ENCODE measurements at places on chromosomes 16 and 17.

- no peak for DNase-seq
These were observed at the start of gene MEIOC for GRCh38 chr17:44655983-44656710. Gene MEIOC, plus strand, starts transcription at chr17:44656468. Its CDS starts 146 bp downstream, at chr17:44656614.

- DNase-seq, result no peak
These were observed 39.6 kb upstream of the RCVRN start for GRCh38 chr17:9944704-9945103.

- DNase-seq, result no peak
These were observed 1.1 kb downstream of the CDH15 start for GRCh38 chr16:89172528-89173173.

- no peak for DNase-seq
These were observed 1.9 kb upstream of the SNN start for GRCh38 chr16:11666103-11667055.

DNA sequence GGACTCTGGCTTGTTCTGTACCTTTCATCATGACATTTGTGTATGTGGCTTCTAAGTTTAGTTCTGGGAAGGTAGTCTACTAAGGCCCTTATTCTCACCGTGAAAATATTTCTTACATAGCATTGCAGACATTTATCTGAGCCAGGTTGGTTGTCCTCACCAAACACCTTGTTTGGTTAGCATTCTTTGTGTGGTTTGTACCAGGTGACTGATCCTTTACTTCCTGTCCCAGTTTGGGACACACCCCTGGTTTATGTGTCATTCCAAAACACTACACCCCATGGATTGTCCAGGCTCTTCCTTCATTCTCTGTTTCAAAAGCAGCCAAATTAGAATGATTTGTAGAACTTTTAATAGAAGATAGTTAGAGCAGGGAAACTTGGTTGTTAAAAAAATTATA lies 23.2 kb upstream of the DUSP14 start:
- DNase-seq, result no peak

Measured in pons (tissue), 1 donor.